Stimulated activated CD8-positive, alpha-beta memory T cell treated with anti-CD3 and anti-CD28 coated beads, Interleukin-12 subunit alpha, Interleukin-12 subunit beta, amount 100 ng/mL, for 4 hours (primary cell): ENCODE measurements at places on chromosomes 1 and 21.

DNA sequence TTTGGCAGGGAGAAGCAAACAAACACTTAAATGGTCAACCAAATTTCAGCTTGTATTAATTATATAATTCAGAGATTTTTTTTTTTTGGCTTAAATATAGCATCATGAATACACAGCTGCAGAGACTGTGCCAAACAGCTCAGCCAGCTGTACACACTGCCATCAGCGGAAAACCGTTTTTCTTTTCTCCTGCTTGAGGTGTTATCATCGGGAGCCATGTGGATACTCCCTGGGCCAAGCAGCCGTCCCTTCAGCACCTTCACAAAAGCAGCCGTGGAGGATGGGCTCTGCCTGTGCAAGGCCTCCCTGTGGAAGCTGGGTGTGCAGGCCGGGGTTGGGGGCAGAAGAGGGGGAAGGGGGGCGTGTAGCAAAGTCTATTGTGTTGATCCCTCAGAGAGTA is 85.0 kb downstream of the NUF2 start:
- DNase-seq: no peak

- DNase-seq: no peak
Observed at GRCh38 chr21:37153935-37154350, 80.9 kb downstream of the TTC3 start.

GRCh38 chr1:186418503-186418902 is 42.4 kb downstream of the PDC start:
- no peak for DNase-seq

GRCh38 chr1:15406614-15407559 is 2.8 kb upstream of the EFHD2 start:
- DNase-seq: no peak

GRCh38 chr1:180178511-180179161 is 24.0 kb downstream of the QSOX1 start:
- peak; percentile 27 for DNase-seq

DNA sequence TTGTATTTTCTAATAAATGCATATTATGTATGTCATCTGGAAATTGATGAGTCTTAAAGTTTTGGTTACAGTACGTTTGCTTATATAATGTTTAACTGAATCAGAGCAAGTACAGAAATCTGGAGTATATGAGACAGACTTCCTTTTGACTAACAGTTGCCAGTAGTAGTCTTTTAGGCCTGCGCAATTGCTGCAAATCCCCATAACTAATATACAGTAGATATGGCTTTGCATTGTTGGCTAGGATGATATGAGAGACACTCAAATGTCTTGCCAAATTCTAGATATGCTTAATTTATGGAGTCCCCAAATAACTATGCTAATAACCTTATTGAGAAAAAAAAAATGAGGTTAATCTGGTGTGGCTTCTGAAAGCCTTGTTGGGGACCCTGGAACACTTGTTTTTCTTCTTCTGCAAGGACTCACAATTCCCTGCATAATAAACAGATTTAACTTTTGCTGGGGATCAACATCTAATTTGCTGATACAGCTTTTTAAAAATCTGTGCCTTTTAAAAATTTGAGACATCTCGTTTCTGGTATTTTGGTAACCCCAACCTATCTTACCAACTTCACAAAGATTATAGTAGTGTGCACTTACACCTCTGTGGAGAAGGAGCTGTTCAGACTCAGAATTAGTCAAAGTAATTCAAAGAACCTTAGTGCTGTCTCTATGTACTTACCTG is 22.9 kb downstream of the EXO1 start:
- DNase-seq: no peak

DNA sequence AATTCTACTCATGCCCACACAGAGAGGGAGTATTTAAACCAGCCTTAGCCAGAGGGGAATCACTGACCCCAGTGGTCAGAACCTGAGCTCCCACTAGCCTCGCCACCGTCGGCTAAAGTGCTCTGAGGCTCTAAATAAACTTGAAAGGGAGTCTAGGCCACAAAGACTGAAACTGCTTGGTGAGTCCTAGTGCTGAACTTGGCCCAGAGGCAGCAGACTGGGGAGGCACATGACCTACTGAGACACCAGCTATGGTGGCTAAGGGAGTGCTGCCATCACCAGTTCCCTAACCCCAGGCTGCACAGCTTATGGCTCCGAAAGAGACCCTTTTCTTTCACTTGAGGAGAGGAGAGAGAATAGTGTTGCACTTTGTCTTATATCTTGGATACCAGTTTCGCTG is 1542.8 kb downstream of the KCNT2 start:
- no peak for DNase-seq

- no peak for DNase-seq
Observed at GRCh38 chr1:178612261-178612660, 99.4 kb downstream of the TEX35 start.

GRCh38 chr1:186681121-186681520 is 898 bp upstream of the PTGS2 start:
- no peak for DNase-seq

- DNase-seq: no peak
Observed at GRCh38 chr1:4467241-4467640, 187.2 kb upstream of the AJAP1 start.

DNA sequence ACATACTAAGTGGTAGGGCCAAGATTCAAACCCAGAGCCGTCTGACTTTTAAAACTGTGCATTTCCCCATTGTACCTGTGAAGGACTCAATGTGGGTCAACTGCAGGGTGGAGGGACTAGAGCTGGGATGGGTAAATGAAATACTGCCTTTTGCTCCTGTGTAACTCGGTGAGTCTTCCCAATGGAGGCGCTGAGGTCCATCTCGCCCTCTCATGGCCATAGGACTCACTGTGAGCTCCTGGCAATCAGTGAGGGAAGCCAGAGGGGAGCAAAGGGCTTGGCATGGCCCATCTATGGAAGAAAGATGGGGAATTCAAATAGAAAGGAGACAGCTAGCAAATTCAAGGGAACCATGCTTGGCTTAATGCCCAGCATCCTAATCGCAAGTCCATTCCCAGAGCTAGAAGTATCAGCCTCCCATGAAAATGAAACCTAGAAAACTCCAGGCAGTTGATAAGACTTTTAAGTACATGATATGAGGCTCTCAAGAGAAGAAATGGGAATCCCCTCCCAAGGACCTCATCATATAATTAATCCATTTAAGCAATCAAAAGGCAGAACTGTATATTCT is 25.4 kb upstream of the CGN start:
- DNase-seq: no peak

DNA sequence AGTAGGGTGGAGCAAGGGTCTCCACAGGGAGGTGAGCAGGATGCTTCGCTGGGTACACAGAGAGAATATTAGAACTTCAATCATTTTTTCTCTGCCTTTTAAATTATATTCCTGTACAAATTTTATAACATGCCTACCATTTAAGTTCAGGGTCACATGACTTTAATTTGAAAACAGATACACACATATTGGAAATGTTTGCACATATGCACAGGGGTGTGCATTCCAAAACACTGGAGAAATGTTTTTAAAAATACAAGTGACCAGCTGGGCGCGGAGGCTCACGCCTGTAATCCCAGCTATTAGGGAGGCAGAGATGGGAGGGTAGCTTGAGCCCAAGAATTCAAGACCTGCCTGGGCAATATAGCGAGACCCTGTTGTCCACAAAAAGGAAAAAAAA is 39.7 kb downstream of the NIPAL3 start:
- no peak for DNase-seq

DNA sequence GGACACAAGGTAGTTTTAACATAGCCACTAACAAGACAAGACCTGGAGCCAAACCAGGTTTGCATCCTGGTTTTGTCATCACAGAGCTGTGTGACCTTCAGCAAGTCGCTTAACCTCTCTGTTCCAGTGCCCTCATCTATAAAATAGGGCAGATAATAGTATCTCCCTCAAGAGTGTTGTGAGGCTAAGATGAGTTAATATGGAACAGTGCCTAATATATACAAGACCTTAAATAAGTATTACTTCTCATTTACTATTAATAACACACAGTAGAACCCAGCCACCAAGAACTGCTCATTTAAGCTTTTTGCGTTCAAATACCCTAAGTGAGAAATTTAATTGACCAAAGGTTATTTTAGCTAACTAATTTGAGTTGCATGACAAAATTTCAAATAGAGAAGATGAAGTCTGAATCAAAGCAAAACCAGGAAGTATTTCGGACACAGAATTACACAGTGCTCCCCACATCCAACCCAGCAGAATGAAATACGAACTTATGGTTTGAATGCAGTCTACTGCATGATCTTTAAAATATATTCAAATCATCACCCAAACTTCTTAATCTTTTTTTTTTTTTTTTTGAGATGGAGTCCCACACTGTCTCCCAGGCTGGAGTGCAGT is 123.9 kb upstream of the KRTAP19-8 start:
- DNase-seq: no peak

DNA sequence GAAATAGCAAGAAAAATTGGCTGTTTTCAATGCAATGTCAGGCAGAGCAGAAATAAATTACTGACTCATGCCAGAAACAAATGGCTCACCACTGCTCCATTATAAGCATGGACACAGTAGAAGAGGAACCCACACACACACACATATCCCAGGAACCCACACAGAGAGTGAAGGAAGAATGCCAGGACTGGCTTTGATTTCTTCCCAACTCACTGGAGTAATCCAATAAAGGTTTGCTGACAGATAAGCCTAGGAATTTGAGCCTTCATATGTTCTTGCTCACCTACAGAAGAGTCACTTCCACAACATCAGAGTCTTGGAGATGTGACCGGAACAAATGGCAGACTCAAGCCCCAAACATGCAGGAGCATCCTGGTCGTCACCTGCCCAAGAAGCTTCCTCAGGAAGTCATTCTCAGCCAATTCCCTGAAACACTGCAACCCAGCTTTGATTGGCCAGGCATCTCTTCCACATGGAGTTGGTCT is 2.2 kb downstream of the SH3BP5L start:
- DNase-seq: no peak

DNA sequence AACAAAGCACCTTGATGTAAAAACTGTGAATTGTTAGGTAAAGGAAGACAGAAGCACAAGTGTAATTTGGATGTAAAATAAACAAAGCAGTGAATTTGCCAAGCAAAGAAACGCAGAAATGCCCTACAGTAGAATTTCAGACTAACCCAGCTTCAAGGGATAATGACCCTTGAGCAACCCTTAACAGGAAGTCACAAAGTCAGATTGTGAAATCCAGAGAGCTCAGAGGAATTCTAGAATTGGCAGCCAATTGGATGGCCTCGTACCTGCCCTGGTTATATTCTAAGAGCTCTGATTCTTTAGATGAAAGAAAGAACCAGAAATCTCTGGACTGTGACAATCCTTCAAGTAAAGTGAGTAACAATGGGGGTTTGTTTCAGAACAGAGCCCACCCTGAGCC is 152.7 kb upstream of the CHRM3 start:
- no peak for DNase-seq

- peak; percentile 61 for DNase-seq
Observed at GRCh38 chr1:42931911-42932422, 26.7 kb downstream of the SLC2A1 start.

GRCh38 chr21:44695641-44696040 is 1.3 kb upstream of the KRTAP10-12 start:
- DNase-seq: no peak

- DNase-seq: no peak
Observed at GRCh38 chr1:161241682-161242081, 3.7 kb upstream of the NR1I3 start.

DNA sequence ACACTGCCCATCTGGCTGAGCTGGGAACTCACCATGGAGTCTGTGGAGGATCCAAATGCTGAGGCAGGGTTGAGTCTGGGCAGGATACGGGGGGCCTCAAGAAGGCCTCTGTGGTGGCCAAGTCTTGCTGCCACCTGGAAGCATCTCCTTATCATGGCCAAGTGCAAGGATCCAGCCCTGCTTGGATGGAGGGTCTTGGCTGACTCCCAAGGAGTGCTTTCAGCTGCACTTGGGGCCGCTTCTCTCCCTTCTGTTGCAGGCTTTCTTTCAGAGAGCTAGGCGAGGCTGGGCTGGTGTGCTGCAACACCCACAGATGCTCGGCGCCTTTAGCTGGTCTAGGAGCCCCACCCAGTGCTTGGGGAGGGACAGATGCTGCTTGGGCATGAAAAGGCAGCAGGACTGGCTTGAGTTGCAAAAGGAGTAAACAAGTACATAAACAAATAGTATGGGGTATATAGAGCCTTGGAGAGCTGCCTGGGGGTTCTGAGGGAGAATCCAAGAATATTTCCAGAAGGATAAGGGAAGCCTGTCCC is at the start of gene THEM5:
TSS of gene THEM5 (minus strand) at position 302 of the 533 bp plus-strand sequence. CDS start at position 155, 147 bp downstream.
- DNase-seq: no peak

DNA sequence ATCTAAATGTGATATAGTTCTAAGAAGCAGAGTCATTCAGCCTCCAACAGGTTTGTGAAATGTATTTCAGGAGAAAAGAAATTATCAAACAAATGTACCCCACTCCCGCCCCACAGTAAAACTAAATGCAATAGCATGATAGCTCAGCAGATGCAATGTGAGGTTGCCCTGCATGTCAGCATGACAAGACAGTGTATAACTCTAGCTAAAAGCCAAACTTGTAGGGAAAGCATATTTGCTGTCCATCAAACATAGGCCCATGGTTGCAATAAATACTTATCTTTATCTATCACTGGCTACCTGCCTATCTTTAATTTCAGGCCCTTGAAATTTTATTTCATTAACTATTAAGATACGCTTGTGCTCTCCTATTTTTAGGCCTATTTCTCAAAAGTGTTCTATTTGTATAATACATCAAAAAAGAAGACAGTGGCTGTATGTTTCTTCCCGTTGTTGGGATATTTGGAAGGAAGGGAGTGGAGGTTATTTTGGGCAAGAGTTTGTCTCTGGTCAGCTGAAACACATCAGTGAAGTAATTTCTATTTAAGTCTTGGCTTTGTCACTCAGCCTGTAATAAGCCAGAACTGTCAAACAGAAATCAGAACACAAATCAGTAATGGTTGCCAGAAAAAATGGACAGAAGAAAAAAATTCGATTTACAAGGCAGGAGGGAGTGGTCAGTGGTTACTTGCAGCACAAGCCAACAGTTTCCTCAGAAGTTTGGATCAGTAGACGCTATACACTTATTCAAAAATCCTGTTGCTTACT is 307.4 kb upstream of the ADGRL2 start:
- DNase-seq: no peak

DNA sequence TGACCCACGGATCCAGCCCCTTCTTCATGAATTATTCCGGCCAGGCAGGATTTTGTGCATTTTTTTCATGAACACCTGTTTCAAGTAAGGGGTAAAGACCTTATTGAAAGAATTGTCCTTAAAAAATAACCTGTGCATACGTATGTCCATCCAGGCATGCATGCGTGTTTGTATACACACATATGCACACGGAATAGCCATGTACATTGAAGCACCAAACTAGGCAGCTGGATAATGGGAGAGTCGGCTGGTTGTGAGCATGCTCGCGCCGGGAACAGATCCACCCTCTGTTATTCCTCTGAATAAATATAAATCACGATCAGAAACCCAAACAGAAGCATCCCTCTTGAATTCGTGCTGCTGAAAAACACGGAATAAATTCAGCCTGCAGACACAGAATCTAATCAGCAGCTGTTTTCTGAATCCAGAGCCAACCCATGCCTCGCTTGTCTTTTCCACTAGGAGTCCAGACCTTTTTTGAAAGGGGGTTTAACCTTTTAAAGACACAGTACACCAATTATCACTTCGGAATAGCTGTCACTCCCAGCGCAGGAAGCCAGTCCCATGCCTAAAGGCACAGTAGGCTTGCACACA is at the start of gene HIVEP3:
TSS of gene HIVEP3 (minus strand) at position 473 of the 594 bp plus-strand sequence.
- no peak for DNase-seq
